ENCODE measurements at places on chromosomes 5 and 9.

DNA sequence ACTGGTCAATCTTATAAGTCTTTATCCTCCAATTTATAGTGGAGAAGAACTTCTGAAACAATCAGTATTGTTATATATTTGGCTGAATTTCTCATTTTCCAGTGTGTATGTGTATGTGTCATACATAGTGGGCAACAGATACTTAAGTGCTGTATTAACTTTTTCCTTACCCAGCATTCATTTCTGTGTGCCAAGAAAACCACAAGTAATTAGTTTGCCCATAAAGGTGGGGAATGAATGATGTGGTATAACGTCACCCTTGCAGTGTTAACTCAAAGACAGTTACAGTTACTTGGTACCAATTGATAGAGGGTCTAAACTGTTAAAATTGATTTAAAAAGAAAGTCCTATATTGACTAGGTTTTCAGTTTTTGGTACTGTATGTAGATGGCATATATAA is 2.0 kb downstream of the OGN start:
- DNase-seq = no peak

DNA sequence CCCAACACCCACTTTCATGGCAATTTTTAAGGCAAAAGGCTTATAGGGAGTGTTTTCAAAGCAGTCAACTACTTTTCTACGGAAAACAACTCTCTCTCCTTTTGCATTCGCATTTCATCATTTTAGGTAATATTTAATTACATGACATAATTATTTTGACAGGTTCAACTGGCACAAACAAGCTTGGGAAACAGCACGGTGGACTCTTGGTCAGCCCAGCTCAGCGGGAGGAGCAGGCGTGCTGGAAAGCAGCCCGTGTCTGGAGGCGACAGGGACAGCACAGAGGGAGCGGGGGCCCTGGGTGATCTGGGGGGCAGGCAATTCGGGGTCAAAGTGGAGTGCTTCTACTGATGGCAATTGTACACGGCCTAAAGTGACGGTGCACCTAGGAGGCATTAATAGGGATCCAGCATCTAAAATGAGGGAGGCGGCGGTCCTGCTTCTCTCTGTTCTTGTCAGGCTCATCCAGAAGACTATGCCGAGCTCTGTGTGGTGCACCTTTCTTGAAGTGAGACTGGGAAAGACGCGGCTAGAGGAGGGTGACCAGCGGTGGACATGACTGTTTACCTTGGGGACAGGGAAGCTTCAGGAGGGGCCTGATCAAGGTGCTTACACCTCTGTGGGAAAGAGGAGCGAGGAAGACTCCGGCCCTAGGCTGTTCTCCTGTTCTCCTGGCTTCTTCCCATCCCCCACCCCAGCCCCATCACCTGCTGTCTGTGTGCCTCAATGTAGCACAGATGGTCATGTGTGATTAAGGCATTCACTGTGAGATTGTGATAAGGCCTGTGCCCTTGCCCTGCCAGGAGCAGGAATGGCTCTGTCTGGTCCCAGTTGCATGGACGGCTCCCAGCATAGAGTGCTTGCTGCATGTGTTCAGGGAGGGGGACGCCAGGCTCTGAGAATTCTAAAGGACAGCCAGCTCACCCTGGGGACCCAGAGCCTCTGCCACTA is 3.4 kb downstream of the MYMK start:
- DNase-seq = no peak

DNA sequence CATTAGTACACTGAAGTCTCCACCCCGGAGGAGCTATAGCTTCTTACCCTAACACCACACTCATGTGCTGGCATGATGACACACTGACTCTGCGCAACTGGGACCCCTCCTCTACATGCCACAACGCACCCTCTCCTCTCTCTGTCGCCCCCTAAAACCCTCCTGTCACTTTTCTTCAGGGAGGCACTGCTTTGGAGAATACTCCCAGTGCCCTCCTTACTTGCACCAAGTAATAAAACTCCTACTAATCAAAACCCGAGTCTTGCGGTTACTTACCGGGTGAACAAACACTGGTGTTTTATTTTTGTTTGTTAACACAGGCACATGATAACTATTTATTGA is 12.6 kb upstream of the STXBP1 start:
- DNase-seq = no peak

GRCh38 chr5:31033295-31033694 is 160.2 kb upstream of the CDH6 start:
- no peak for DNase-seq

DNA sequence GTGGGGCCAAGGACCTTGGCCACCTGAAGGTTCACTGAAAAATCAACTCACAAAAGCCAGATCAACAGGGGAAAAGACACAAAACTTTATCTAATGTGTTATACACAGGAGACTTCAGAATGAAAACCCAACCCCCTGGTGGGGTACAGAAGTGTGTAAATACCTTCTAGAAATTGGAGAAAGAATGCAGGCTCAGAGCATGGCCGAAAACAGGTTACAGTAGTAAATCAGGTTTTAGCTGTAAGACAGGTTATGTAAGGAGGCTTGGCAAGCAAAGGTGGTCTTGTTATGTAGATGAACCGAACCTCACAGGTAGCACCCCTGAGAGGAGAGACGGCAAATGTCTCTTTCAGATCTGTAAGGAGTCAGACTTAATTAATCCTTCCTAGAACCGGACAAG is 10.0 kb downstream of the CEMIP2 start:
- DNase-seq = no peak

DNA sequence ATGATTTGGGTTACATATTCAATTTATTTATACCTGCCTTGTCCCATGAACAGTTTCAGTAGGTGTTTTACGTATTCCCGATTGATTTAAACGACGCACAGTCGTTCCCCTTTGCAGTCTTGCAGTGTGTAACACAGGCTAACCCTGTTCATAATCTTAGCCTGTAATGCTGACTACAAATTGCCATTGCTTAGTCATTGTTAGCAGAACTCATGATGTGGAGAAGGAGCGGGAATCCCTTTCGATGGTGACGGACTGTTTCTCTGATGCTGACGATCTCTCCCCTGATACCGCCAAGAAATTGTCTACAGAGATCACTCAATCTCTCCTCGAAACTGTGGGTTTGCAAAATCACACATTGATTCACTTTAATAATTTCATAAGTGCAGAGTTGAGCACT is 93.2 kb downstream of the MRPL36 start:
- DNase-seq = no peak

DNA sequence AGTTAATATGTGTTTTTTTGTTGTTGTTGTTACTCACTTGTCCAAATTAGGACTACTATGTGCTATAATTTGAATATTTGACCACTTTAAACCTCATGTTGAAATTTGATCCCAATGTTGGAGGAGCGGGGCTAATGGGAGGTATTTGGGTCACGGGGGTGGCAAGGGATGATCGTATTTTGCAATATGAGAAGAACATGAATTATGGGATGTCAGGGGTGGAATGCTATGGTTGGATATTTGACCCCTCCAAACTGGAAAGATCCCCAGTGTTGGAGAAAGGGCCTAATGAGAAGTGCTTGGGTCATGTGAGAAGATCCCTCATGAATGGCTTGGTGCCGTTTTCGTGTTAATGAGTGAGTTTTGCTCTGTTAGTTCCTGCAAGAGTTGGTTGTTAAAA is 119.8 kb downstream of the NUDT12 start:
- DNase-seq = no peak

DNA sequence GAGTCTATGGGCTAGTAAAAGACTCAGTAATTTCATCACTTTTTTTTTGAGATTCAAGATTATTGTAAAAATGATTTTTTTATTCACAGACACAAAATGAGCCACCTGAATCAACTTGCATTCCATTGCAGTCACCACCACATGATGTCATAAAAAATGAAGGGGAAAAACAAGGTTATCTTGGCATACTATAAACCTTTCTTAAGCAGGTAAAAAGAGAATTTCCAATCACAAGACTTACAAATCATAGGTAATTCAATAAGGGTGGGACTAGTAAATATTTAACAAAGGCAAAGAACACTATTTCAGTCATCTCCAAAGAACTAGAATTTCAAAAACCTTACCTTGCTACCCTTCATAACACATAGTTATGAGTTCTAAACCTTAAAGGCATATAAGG is 30.7 kb downstream of the TRPM6 start:
- no peak for DNase-seq

GRCh38 chr5:14628346-14628745 is 36.2 kb upstream of the OTULIN start:
- peak; percentile 52 for DNase-seq

- no peak for DNase-seq
Observed at GRCh38 chr5:11482011-11482410, 422.2 kb downstream of the CTNND2 start.

GRCh38 chr5:65903581-65903980 is 22.8 kb upstream of the ERBIN start:
- DNase-seq = no peak

DNA sequence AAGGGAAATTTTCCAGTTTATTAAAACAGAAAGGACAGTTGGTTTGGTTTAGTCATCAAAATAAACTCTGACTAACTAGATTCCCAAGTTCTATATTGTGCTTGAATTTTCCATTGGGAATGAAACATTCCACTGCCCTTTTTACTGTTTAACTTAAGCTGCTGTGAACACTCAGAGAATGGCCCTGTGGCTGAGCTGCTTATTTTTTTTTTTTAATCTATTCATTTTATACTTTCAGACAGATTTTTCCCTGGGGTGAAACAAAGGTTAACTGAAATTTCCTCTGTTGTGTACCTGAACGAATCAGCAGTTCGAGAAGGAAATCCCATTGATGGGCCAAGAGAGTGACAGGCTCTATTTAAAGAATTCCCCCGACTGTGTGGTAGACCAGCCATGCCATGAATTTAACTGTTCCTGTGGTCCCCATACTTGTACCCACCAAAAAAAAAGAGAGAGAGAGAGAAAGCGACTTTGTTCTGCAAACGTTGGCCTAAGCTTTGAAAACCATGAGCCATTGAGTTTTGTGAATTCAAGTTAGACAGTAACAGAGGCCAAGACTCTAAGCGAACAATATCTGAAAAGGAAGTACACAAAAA is 138.7 kb upstream of the GRHPR start:
- no peak for DNase-seq

- no peak for DNase-seq
Observed at GRCh38 chr5:142875936-142876335, 105.8 kb downstream of the ARHGAP26 start.

DNA sequence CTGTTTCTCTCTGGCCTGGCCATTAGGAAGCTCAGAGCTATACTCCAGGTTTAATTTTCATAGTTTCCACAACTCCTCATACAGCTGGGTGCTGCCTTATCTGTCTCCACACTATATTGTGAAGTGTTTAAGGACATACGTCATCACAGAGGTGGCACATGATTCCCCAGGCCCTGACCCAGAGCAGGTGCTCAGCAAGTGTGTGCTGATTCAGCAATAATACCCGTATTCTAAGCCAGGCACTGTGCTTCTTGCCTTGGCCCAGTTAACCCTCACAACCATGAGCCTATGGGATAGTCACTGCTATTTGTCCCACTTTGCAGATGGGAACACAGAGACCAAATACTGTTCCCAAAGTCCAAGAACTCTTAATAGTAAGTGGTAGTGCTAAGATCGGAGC is 93.5 kb upstream of the SMIM23 start:
- no peak for DNase-seq

DNA sequence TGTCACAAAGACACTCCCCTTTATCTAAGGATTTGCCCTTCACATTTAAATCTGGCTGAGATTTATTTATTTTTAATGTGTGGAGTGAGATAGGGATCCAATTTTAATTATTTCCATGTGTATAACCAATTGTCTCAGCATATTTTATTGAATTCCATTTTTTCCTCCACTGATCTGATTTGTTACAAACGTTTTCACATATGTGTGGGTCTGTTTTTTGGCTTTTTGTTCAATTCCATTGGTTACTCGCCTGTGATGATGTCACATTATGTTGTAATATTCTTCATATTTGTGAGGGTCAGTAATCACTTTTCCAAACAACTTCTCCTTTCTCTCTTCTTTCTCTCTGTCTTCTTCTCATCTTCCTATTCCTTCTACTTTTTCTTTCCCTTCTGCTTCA is 278.3 kb upstream of the RFX3 start:
- DNase-seq = no peak

GRCh38 chr5:59042201-59043055 is 459.6 kb downstream of the RAB3C start:
- DNase-seq = no peak

GRCh38 chr5:115461093-115461492 is 83.5 kb downstream of the FEM1C start:
- no peak for DNase-seq

DNA sequence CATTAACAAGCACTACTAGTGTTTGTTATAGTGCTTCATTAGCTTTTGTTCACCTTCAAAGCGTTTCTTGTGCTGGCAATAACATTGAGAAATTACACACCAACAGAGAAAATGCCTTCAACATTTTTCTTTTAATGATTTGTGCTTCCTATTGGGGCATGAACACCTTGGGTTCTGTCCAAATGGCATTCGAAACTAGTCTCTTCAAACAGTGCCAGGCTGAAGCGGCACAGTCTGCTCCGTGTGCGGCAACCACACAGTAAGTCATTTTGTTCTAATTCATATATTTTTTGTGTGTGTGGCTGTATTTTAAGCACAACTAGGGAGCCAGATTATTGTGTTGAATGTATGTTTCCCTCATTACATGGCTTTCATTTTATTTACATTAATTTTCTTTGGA is 414.7 kb upstream of the SGCD start:
- no peak for DNase-seq

- no peak for DNase-seq
Observed at GRCh38 chr9:69502671-69503301, 169.4 kb downstream of the APBA1 start.

Measured in stimulated activated CD4-positive, alpha-beta T cell treated with anti-CD3 and anti-CD28 coated beads, Interleukin-4, amount 100 ng/mL, for 24 hours (primary cell).